ENCODE measurements at places on chromosomes 12 and 14.

DNA sequence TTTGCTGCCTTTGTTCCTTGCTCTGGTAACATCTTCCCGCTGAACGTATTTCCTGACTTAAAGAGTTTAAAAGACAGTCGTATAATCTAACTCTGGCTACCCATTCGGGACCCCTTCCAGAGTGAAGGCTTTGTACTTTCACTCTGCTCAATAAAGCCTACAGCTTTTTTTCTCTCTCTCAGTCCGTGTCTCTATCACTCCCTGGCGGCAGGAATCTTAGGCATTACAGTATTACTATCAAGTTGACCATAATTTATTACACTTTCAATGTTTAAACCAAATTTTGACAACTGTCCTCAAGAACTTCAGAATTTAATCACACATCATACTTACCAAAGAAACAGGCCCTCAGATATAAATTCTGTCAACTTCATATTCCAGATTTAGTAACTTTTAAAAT is 967.9 kb downstream of the FSCB start:
- no peak for DNase-seq

- DNase-seq: no peak
These were observed 219.2 kb upstream of the TBX3 start for GRCh38 chr12:114903083-114903691.

- no peak for DNase-seq
These were observed 159.5 kb downstream of the FOXG1 start for GRCh38 chr14:28926122-28926521.

GRCh38 chr12:20351406-20351805 is 16.9 kb upstream of the PDE3A start:
- DNase-seq: no peak

DNA sequence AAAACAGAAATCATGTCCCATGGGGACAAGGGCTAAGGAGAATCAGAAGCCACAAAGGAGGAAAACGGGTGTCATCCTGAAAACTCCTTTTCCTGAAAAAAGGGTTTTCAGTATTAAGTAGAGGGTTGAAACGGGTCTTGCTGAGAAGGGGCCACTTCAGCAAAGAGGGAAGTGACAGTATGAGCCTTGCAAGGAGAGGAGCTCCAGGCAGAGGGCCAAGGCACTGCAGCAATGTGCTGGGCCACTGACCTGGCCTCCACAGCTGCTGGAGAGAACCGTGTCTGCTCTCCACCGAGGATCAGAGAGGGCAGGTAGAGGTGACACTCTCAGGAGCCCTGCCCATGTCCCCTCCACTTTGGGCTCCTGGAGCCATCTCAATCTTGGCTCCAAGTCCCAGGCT is 103.3 kb downstream of the NCOR2 start:
- DNase-seq: no peak

- no peak for DNase-seq
These were observed 36.1 kb upstream of the C12orf76 start for GRCh38 chr12:110084314-110085015.

DNA sequence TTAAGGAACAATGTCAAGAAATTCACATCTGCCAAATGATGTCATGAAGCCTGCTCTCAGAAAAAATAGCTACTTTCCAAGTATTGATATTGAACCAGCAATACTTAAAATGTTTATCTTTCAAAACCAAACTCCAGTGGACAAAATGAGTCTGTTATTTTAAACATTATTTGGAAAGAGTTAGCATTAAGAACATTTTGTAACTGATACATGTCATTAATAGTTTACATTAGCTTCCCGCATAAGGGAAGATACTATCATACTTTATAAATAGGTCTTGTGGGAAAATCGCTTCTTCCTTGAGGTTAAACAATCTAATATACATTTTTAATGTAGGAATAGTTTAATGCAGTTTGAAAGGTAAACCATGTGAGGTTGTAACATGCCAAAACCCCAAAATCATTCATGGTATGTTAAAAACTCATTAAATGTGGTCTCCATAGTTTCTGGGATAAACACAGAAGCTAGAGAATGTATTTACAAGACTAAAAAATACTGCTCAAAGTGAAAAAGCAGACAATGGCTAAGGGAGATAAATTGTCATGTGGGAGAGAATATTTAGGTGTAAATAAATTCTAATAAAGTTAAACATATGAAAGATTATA is 73.4 kb upstream of the ATP2B1 start:
- no peak for DNase-seq

DNA sequence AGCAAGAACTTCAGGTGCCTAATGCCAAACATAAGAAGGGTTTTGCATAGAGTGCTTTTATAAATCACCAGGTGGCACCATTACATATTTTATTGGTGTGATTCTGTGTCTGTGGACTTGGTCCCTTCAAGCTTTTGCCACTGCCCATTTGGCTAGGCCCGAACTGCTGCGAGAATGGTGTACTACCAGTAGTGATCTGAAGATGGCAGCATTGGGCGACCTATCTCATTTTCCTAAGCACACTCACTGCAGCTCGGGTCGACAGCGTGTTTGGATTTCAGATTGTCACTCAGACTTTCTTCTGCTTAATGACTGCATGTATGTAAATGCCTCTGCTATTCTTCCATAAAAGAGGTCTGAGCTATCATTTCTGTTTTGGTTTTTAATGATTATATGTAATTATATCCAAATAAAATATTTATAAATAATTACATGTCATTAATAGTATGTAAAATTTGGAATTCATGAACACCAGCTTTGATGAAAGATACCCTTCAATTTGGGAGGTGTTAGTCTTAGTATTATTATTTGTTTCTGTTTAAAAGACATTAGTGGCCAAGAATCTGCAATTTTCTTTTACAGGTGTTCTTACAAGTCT is 78.5 kb downstream of the TPH2 start:
- peak; percentile 59 for DNase-seq

DNA sequence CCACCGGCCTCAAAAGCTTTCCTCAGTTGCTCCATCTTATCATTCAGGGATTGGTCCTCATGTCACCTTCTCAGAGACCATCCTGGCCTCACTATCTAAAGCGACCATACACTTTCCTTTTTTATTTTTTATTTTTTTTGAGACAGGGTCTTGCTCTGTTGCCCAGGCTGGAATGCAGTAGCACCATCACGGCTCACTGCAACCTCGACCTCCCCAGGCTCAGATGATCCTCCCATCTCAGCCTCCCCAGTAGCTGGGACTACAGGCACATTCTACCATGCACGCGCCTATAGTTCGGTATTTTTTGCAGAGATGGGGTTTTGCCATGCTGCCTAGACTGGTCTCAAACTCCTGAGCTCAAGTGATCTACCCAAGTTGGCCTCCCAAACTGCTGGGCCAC is 2.8 kb downstream of the WSB2 start:
- DNase-seq: no peak

GRCh38 chr12:24425601-24425970 is 476.1 kb upstream of the SOX5 start:
- DNase-seq: no peak

- DNase-seq: no peak
These were observed 1.4 kb downstream of the RAN start for GRCh38 chr12:130873106-130873795.

DNA sequence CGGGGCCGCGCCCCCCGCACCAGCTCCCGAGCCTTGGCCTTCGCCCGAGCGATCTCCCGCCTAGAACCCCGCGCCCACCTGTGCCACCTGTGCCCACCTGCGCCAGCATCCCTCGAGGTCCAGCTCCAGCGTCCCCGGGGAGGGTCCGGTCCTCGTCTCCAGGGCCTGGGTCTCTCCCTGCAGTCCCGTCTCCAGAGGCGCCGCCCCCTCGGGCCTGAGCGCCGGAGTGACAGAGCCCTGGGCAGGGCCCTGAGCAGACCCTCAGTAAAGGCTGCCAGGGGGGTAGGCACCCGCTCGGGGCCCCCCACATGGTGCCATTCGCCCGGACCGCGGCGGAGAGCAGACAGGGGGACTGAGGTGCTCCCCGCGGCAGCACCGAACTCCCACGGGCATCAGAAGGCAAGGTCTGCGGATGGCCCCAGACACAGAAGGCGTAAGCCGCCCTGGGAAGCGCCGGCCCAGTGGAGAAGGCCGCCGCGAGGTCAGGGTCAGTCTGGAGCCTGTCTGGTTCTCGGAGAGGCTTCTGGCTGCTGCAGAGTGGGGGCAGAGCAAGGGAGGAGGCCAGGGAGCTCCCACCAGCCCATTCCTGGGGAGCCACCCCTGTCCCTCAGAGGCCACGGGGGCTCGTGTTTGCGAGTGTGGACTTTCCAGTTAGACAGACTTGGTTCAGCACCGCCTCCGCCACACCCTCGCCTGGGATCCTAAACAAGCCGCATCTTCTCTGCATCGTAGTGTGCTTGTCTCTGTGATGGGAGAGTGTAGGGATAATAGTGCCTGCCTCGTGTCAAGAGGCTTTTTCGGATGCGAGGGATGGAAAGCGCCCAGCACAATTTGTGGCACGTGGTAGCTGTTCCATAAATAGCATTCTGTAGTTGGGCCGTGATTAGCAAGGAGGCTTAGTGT is 1.1 kb upstream of the PPP1R13B start:
- no peak for DNase-seq

GRCh38 chr12:30019366-30020140 is 235.8 kb upstream of the TMTC1 start:
- DNase-seq: no peak

DNA sequence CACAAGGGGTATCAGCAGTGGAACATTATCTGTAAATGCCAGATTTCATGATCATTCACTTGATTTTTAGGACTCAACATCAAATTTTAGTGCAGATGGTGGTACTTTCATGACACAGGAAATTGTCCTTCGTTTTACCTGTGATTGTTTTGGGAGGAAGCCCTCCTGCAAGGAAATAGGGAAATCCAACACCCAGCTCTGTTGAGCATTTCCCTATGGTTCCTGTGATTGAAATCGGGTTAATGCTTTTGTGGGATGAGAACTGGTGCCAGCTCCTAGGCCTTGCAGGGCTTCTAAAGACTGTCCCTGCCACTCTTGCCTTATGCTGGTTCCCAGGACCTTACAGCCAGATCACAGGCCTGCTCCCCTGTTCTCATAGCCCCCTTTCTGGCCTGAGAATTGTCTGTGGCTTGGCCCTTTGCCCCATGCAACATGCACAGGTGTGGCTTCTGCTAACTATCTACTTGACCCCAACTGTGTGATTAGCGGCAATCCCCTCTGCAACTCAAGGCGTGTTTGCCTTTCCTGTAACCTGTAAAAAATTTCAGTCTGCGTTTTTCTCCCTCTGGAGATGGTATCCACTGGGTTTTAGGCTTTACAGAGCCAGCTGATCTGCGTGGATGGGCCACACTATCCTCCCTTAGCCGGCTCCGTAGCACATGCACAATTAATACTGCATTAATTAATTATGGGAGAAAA is 112.5 kb downstream of the ETV6 start:
- no peak for DNase-seq
